ENCODE measurements at places on chromosomes 1 and 21.

GRCh38 chr1:43585557-43585956 lies 54.9 kb downstream of the PTPRF start:
- DNase-seq = no peak

- no peak for DNase-seq
Measured at GRCh38 chr1:56522680-56523079, 56.7 kb downstream of the PLPP3 start.

- no peak for DNase-seq
Measured at GRCh38 chr1:10832703-10833102, 36.3 kb upstream of the CASZ1 start.

DNA sequence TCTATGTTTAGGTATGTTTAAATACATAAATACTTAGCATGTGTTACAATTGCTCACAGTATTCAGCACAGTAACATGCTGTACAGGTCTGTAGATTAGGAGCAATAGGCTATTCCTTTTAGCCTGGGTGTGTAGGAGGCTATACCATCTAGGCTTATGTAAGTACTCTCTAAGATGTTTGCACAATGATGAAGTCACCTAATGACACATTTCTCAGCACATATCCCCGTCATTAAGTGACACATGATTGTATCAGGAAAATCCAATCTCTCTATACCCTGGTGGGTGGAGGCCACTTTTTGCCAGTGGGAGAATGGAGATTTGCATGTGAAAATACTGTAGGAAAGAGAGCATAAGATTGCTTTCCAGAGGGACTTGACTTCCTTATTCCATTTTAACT lies 5.5 kb upstream of the TEDDM1 start:
- no peak for DNase-seq

DNA sequence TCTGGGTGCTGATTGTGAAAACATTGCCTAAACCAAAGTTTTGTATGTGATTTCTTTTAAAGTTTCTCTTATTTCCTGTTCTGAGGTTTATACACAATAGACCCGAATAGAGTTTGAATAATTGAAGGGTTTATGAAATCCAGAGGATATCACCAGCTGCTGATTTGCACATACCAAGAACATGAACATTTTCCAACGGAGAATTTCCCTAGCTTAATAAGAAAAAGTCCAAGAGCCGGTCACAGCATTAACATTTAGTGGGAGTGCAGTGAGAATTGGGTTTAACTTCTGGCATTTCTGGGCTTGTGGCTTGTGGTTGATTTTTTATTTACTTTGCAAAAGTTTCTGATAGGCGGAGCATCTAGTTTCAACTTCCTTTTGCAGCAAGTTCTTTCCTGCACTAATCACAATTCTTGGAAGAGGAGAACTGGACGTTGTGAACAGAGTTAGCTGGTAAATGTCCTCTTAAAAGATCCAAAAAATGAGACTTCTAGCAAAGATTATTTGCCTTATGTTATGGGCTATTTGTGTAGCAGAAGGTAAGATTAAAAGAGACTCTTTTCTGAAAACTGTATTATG lies at the start of gene CFH:
CFH (plus strand) TSS at position 407 of the 579 bp plus-strand sequence; CDS start at position 482, 75 bp downstream.
- DNase-seq = no peak

DNA sequence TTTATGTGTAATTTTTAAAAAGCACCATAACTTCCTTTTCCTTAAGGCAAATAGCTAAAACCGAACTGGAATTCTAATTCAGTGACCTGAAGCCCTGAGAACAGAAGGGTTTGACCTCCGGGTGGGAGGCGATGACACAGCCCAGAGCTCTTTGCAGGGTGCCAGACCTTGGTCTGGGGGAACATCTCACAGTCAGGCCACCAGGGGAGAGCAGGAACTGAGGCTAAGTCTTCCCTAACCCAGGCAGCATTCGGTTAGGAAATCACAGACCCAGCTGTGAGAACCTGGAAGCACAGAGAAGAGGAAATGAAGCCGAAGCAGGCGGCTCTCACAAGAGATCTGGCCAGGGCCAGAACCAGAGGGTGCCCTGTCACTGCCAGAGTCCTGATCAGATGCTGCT lies 444.8 kb downstream of the TTLL7 start:
- no peak for DNase-seq

Measured in left renal cortex interstitium (tissue), 4 donors.